NCI-H2171 treated with DMSO at 0.1 percent for 48 hours (cell line): ENCODE measurements at places on chromosomes 16 and 17.

DNA sequence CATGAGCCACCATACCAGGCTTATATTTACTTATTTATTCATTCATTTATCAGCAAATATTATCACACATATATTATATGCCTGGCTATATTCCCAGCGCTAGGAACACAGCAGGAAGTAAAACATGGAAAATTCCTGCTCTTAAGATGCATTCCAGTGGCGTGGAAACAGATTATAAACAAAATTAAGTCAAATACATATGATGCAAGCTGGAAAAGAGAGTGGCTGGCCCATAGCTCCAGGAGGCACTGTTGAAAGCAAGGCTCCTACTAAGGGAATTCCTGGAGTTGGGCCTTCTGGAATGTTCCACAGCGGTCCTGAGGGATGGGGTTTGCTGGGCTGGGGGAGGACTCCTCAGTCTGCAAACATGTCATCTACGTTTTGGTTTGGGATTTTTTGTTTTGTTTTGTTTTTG lies 18.4 kb downstream of the ADCY9 start:
- no peak for DNase-seq

DNA sequence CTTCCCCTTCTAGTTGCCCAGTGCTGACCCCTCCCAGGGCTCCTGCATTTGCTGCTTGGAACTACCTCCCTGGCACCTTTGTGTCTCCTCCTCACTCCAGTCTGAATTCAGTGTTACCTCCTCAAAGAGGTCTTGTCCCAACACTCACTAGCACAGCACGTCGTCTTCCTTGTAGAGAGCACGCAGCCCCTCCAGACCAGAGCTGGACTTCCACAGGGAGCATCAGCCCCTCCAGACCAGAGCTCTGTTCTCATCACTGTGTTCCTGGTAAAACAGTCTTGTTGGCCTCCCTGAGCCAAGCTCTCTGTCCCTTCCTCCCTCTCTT lies 27.8 kb upstream of the MGAT5B start:
- no peak for DNase-seq

- no peak for DNase-seq
Measured at GRCh38 chr16:51140112-51140511, 11.0 kb downstream of the SALL1 start.

GRCh38 chr17:80822700-80823410 lies 168.8 kb upstream of the CHMP6 start:
- no peak for DNase-seq

GRCh38 chr16:81461766-81462165 lies 17.2 kb downstream of the CMIP start:
- no peak for DNase-seq

DNA sequence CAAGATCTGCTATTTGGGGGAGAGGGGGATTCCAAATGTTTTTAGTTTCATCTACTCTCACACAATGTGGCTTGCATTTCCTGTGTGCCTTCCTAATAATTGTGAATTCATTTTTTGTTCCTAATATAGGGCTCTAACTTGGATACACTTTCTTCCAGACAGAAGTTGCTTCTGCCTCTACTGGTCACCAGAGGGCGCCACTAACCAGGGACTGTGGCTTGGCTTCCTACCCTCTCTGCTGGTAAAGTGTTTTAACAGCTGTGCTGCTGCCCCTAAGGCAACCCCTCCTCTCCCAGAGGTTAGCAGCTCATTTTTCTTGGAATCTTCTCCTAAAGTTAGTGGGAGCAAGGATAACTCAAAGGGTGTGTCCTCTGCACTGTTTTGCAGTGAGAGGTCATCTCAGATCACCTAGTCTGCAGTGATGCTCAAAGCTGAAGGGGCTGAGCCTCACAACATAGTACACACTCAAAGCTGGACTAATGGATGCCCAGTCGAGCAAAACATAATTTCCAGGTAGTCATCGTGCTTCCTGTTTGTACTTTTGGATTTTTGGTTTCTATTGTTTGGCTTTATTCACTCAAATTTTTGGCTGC lies 5.0 kb upstream of the PRSS54 start:
- peak; percentile 64 for DNase-seq

GRCh38 chr16:7227229-7227721 lies 105.4 kb upstream of the RBFOX1 start:
- no peak for DNase-seq

- no peak for DNase-seq
Measured at GRCh38 chr17:80303824-80304223, 43.2 kb downstream of the RNF213 start.

- DNase-seq, result no peak
Measured at GRCh38 chr17:67478401-67479041, 101.4 kb downstream of the PITPNC1 start.

- no peak for DNase-seq
Measured at GRCh38 chr16:24141466-24141865, 114.7 kb upstream of the CACNG3 start.

DNA sequence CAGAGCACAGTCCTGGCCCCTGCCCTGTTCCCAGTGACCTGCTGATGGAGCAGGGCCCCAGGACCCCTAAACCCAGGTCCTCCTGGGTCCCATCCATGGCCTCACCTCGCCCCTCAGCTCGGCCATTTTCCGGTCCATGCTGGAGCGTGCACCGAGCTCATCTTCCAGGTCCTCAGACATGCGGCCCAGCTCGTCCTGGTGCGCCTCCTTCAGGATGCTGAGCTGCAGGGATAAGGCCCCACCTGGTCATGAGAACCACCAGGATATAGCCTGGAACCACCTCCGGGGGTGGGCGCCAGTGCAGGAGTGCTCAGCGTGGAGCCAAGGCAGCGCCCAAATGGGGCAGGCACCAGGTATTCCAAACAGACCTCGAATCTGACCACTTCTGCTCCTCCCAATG lies 17.9 kb downstream of the CCDC102A start:
- DNase-seq, result no peak

DNA sequence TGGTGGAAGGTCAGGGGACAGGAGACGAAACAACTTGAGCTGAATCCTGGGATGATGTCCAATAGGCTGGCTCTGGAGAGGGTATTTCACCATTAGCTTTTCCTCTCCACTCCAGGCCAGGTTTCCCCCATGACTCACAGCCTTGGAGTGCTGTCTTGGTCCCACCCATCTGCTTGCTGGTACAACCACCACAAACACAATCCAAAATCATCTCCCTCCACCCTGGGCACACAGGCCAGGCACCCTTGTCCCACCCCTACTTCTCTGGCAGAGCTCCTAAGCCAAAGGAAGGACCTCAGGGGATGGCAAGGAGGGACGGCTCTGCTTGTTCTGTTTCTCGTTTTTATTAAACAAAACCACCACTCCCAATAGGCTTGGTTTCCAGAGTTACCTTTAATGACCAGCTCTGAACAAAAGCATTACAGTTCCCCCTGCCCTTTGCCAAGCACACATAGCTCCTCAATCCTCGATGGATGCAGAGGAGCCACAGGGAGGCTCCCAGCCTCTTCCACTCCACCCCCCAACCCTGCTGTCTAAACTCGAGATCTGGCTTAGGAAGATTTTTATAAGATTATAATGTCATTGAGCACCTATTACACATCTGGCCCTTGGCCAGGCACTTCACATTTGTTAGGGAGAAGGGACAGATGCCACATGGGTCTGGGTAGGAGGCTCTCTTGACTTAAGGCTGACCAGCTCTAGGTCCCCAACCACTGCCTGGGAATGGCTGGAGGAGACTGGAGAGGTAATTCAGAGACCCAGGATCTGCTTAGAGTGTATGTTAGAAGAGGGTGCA lies 13.3 kb downstream of the CAVIN1 start:
- DNase-seq, result no peak

- no peak for DNase-seq
Measured at GRCh38 chr16:28473714-28474265, 1.7 kb upstream of the NPIPB7 start.

DNA sequence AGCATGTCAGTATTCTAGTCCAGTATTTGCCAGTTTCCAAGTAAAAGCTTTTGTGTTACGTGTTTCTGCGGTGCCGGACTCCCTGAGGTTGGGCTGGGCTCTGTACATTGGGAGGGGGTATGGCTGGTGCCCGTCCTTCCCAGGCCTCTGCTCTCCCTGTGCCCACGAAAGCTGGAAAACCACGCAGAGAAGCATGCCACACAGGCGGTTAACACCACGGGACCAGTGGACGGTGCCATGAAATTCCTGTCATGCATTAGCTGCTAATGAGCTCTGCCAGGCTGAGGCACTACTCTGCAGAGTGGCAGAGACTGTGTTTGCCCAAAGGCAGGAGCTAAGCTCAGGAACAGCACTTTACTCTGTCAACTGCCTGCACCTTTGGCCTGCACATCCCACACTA lies 8.1 kb downstream of the SMIM5 start:
- DNase-seq, result no peak

- no peak for DNase-seq
Measured at GRCh38 chr17:8462564-8462963, 26.9 kb downstream of the NDEL1 start.

DNA sequence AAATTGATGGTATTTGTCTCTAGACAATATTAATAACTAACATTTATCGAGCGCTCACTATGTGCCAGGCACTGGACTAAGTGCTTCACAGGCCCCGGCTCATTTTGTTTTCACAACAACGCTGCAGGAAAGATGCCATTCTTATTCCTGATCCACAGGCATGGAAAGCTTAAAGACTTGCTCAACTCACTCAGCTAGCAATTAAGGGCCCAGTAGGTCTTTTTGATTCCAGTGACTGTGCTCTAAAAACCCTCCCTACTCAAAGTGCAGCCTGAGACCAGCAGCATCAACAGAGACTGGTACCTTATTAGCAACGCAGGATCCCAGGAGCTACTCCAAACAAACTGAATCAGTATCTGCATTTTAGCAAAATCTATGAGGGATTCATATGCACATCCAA lies 35.3 kb downstream of the CUEDC1 start:
- no peak for DNase-seq

GRCh38 chr17:27546624-27547300 lies 84.2 kb upstream of the LGALS9 start:
- no peak for DNase-seq

GRCh38 chr16:62853887-62854286 lies 817.6 kb upstream of the CDH8 start:
- no peak for DNase-seq

DNA sequence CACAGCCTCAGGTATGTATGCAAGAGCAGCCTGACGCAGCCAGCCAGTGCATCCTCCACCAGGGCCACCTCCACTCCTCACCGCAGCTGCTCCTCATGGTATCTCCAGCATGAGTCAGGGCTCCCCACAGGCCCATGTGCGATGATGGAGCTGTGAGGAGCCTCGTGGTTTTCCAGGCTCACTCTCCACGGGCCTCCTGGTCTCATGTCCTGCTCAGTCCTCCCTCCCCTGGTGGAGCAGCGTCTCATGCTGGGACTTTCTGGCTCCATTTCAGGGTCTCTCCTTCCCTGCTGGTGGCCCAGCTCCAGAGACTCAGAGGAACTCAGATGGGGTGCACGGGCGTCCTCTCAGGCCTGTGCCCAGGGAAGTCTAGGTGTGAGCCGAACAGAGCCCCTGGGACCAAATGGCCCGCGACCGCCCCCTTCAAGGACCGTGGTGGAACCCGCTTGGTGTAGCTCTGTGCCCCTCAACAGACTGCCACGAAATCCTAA lies 70.4 kb downstream of the METRNL start:
- DNase-seq, result no peak
